ENCODE measurements at places on chromosomes 3 and 15.

GRCh38 chr3:101829874-101830273, 19.4 kb upstream of the NFKBIZ start:
- no peak for DNase-seq

GRCh38 chr3:10437272-10437994, 68.0 kb downstream of the ATP2B2 start:
- DNase-seq, result peak; percentile 28

- DNase-seq, result no peak
Measured at GRCh38 chr15:73928241-73928579, 1.9 kb downstream of the LOXL1 start.

DNA sequence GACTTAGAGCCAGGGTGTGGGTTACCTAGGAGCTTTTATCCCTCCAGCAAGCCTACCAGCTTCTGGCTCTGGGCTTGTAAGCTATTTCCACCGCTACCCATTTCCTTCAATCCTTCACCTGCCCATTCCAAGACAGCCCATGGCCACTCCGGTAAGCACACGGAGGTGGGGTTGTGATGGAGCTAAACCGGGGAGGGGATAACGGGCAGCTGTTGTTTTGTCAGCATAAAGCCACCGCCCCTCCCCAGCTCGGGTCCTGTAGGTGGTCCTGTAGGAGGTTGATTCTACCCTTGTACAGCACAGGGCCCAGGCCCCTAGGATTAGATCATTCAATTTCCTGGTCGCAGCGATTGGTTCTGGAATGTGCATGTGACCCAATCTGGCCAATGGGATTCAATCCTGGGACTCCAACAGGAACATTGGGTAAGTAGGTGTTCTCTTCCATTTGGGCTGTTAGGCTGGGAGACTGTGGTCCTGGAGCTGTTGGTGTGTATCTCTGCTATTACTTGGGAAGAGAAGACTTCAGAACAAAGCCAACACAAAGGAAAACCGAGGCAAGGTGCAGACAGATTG, 150.6 kb downstream of the RAB11A start:
- DNase-seq, result no peak

DNA sequence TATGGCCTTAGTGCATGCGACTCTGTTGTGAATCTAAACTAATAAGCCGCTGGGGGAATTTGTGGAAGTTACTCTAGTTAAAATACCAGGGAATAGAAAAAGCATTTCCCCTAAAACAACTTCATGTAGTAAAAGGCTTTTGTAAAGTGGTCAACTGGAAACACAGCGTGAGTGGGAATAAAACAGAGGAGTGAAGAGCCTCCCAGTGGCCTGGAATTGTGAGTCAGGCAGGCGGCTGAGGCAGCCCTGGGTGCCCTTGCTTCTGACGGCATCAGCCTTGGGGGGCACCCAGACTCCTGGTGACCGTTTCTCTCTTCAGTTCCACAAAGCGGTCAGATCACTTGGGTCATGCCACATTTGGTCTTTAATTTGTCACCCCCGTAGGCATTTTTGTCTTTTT, 108.4 kb downstream of the GHSR start:
- no peak for DNase-seq

GRCh38 chr3:38878646-38879045, 62.6 kb upstream of the SCN10A start:
- no peak for DNase-seq

DNA sequence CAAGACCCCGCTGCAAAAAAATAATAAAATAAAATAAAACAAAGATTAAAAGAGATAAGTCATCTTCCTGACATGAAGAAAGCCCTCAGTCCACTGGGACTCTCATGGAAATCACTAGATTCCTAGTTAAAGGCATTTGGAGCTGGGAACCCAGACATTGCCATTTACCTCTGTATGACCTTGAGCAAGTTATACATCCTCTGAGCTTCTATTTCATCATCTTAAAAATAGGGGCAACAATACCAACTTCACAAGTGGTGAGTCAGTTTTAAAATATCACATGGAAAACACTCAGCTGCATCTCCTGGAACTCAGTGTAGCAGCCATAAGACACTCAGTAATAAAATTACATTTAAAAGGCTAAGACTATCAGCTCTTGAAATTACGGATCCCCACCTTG, 334.8 kb downstream of the ERC2 start:
- DNase-seq, result no peak

DNA sequence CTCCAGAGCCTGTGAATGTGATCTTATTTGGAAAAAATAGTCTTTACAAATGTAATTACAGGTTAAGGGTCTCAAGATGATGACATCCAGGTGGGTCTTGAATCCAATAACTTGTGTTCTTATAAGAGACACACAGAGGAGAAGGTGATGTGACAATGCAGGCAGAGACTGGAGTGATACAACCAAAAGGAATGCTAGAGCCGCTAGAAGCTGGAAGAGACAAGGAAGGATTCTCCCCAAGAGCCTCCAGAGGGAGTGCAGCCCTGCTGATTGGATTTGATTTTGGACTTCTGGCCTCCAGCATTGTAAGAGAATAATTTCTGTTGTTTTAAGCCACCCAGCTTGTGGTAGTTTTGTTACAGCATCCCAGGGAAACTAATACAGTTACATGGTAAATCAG, 9.7 kb downstream of the MYH15 start:
- DNase-seq, result no peak

DNA sequence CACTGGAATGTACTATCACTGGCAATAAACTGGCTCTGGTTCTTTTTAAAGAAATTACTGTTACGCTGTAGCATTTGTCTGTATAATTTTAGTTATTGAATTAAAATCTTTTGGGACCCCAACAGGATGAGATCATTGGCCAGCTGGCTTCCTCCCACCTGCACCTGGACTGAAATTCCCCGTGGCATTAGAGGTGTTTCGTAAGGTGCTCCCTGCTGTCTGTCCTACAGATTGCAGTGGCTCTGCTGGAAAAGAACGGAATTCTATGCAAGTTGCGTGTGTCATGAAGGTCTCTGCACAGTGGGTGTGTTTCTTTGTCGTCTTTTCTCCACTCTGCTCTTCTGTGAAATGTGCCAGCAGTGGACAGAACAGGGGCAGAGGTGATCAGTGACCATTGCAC, 383.4 kb downstream of the PTPRG start:
- no peak for DNase-seq

- no peak for DNase-seq
Measured at GRCh38 chr3:102079809-102080197, 230.5 kb downstream of the NFKBIZ start.

GRCh38 chr3:78847203-78847602, 920.6 kb downstream of the ROBO1 start:
- no peak for DNase-seq

GRCh38 chr3:21634112-21634511, 116.9 kb downstream of the ZNF385D start:
- DNase-seq, result no peak

Measured in stimulated activated CD8-positive, alpha-beta memory T cell treated with anti-CD3 and anti-CD28 coated beads, Interleukin-15, amount 100 ng/mL, for 24 hours (primary cell).